ENCODE measurements at places on chromosomes 6 and 20.

- DNase-seq = no peak
- peaks cover 79% of the 10 kb centered on the region for H3K36me3 ChIP-seq
- no peak overlapping the region for H3K4me3 ChIP-seq
- H3K27me3 ChIP-seq = no peaks in the 10 kb centered on the region
These were observed 7.9 kb downstream of the ZC2HC1B start for GRCh38 chr6:143872201-143872600.

- DNase-seq = no peak
- H3K27me3 ChIP-seq = no peaks in the 10 kb centered on the region
- no peaks in the 10 kb centered on the region for H3K36me3 ChIP-seq
- H3K4me1 ChIP-seq = no peaks in the 10 kb centered on the region
- H3K4me3 ChIP-seq = no peak overlapping the region
These were observed 33.8 kb upstream of the MRPS10 start for GRCh38 chr6:42251500-42251899.

DNA sequence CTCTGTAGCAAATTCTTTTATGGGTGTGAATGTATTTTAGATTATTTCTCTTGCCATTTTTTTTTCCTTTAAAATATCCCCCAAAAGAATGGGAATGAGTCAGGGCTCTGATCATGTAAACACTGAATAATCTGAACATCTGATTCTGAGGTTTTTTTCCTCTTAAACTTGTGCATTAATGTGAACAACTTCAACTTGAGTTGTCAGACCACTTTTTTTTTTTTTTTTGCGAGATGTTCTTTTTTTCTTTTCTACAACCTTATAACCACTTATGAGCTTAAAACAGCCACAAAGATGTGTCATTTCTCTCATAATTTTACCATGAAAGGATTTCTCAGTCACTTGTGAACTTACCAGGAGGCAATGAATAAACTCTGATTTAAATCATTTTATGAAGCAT lies 85.3 kb downstream of the TBC1D7 start:
- DNase-seq = no peak
- no peak overlapping the region for H3K4me3 ChIP-seq
- peaks cover 4% of the 10 kb centered on the region for H3K27me3 ChIP-seq
- no peak overlapping the region for H3K27ac ChIP-seq
- H3K36me3 ChIP-seq = peaks cover 59% of the 10 kb centered on the region
- H3K4me1 ChIP-seq = peaks cover 39% of the 10 kb centered on the region

DNA sequence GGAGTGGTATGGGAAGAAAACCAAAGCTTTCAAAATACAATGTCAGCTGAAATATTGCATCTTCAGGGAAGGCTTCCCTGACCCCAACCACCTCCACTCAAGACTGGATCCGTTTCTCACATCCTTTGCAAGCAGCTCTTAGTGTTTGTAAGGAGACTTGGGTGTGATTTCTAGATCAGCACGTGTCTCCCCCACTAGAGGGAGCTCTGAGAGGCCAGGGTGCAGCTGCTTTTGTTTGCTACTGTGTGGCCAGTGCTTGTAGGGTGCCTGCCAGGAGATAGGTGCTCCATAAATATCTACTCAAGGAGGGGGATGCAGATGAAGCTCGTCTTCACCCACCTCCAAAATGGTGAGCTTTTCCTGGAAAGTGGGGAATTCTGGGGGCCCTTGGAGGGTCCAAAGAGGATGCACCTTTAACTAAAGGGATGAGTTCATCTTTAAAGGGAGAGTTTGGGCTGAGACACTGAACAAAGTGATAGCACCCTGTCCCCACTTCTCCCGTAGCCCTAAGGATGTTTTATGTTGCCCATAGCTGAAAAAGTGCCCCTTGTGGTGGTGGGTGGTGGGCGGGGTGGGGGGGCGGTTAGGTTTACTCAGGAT lies 52.6 kb upstream of the MAFB start:
- H3K4me3 ChIP-seq = no peak overlapping the region
- peaks cover 19% of the 10 kb centered on the region for H3K27me3 ChIP-seq
- H3K27ac ChIP-seq = no peak overlapping the region
- DNase-seq = no peak
- H3K36me3 ChIP-seq = no peaks in the 10 kb centered on the region

GRCh38 chr6:15748341-15748740 lies 85.5 kb upstream of the DTNBP1 start:
- H3K27ac ChIP-seq = no peak overlapping the region
- no peak for DNase-seq
- peaks cover 3% of the 10 kb centered on the region for H3K27me3 ChIP-seq
- peaks cover 8% of the 10 kb centered on the region for H3K36me3 ChIP-seq

Measured in stimulated activated naive B cell treated with anti-CD40 and anti-IgM and Interleukin-4, amounts not matched to agents 10 μg/mL and 1 μg/mL and 100 μg/mL, for 72 hours (primary cell).